ENCODE measurements at places on chromosomes 1 and 21. TPM values are rescaled to one million over a fixed set of nuclear protein-coding genes. Genes with fewer than 3 reads are reported as not detected.
A peak's percentile ranks its signal among the peaks of the same experiment; 100 is the strongest.

Gene CIART
- total RNA-seq, result 6.4 TPM

- peak; percentile 81 for DNase-seq
Observed at GRCh38 chr1:204509186-204509635, 7.0 kb upstream of the MDM4 start.

DNA sequence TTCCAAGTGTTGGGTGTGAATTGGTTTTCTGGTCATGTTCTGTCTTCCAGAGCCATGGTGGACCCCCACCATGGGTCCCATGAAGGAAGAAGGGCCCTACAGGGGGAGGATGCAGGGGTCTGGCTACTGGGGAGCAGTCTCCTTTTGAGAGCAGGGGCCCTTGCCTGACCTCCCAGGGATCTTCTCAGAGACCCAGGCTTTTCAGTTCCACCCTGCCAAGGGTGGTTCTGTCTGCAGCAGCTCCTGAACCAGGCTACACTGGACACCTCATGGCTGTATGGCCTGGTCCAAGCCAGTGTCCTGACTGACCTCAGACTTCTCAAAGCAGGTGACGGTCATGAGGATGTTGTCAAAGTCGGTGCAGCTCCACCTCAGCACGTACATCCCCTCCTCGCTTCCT, 109.0 kb downstream of the JAK1 start:
- DNase-seq, result no peak

DNA sequence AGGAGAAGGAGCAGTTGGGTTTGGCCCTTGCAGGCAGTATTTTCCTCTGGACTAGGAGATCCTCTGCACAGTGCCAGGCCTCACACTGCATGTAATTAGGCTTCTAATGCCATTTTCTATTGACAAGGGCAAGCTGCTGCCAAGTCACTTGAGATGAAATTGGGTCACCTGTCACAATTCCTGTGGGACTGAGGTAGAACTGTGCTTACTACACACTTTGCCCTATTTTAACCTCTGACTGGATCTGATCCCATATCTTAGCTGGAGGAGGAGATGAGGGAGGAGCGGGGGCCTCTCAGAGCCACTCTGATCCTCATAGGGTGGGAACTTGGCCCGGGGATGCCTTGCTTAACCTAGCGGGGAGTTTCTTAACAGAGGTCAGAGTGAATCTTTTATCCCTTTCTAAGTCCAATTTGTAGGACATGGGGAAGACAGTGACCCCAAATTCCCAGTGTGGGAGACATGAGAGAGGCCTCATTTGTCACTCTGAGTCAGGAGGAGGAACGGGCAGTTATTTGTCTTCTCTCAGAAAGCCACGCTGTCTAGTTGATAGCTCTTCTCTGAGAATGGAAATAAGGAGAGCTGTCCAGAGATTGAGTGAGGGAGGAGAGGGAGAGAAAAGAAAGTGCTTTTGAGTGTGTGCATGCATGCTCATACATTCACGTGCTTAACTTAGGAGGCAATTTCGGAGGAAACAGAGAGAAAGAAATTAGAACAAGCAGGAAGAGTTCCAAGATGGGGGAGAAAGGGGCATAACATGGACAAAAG, 121.3 kb downstream of the CACNA1E start:
- DNase-seq, result no peak

- DNase-seq, result no peak
Observed at GRCh38 chr1:55214212-55214933, 791 bp downstream of the USP24 start.

- no peak for DNase-seq
Observed at GRCh38 chr21:42122808-42123207, 51.7 kb downstream of the UMODL1 start.
